ENCODE measurements at places on chromosomes 13 and 19. TPM values are rescaled to one million over a fixed set of nuclear protein-coding genes. Genes with fewer than 3 reads are reported as not detected.

- no peak for DNase-seq
Observed at GRCh38 chr13:44169018-44169911, 204.4 kb upstream of the SERP2 start.

DNA sequence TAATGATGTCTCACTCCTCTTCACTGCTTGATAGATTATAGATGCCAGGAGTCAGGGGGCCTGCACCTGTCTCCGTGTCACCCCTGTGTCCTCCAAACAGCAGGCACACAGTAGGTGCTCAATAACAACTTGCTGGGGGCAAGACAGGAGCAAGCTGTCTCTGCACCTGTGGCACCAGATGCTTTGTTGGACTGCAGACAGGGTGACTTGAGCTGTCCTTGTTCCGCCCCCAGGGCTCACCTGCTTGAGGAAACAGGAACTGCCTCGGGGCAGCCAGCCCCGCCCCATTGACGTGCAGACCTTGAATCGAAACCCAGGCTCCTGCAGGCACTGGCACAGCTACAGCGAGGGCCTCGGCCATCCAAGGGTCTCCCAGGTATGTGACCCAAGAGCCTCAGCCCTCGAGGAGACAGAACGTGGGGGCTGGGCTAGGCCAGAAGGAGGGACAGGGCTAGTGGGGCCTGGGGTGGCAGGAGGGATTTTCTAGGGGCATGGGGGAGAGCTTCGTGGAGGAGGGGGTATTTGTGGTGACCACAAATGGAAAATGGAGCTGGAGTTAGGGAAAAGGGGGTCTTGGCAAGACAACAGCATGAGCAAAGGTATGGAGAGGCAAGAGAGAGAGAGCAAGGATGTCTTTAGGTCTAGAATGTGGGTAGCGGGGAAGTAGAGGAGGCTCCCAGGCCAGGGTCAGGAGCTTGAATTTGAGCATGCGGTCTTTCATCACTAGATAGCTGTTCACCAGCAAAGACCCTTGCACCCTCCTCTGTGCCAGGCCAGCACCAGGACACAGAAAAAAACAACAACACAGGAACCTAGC lies at the start of gene HSH2D:
HSH2D (plus strand) TSS at position 287 of the 817 bp plus-strand sequence. CDS start 5,066 bp downstream, outside the sequence.
- peak; percentile 73 for DNase-seq

DNA sequence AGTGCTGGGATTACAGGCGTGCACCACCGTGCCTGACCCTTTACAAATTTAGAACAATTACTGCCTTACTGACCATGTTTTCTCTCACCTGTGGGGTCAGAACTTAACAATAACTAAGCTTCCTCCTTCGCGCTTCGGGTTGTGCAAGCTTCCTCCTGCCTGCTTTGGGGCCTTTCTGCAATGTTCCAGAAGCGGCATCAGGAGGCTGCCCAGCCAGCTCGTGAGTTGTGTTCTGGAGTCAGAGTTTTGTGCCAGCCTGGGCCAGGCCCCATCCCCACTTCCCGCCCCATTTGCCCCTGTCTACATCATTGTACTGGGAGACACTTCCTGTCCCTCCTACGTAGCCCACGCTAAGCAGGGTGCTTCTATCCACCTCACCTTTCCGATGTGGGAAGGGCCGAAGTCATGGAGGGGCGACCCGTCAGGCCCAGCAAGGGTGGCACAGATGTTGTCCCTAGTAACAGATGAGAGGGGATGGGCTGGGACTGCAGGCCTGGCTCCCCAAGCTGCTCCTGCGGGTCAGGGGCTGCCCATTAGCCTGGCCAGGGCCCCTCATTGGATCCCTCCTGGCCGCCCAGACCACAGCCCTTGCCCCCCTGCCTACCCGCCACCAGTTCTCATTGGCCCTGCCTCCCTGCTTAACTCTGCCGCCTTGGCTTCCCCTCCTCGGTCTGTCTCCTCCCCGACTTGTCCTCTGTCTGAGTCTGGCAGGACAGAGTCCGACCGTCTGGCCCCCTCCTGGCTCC lies 13.4 kb downstream of the UHRF1 start:
- no peak for DNase-seq

DNA sequence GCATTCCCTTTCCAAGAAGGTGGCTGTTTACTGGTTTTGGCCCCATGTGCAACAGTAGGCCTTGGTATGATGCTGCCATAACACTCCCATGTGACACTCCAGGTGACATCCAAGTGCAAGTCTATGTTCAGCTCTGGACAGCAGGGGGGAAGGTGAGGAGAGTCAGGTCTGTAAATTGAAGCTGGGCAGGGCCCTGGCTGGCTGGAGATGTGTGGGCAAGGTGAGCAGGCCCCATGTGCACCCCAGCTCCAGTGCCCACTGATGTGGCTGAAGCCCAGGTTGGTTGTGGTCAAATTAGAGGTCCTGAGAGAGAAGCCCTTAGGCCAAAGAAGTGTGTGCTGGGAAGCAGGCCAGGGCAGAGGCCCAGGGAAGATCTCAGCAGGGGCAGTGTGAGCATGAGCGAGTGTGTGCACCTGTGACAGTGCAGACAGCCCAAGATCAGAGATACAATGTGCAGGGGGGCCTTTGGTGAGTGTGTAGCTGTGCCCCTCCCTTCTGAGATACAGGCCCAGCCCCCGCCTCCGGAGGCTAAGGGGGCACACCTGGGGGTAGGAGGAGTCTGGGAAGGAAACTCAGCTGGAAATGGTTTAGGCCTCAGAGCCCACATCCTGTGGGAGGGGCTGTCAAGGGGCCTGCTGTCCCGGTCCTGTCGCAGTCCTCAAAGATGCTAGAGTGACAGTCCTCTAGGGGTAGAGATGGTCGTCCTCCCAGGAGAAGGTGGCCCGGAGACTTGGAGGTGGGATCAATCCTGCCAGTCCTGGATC lies 18.6 kb downstream of the DEDD2 start:
- DNase-seq, result peak; percentile 84

- no peak for DNase-seq
Observed at GRCh38 chr19:5775668-5776309, 8.8 kb downstream of the PRR22 start.

DNA sequence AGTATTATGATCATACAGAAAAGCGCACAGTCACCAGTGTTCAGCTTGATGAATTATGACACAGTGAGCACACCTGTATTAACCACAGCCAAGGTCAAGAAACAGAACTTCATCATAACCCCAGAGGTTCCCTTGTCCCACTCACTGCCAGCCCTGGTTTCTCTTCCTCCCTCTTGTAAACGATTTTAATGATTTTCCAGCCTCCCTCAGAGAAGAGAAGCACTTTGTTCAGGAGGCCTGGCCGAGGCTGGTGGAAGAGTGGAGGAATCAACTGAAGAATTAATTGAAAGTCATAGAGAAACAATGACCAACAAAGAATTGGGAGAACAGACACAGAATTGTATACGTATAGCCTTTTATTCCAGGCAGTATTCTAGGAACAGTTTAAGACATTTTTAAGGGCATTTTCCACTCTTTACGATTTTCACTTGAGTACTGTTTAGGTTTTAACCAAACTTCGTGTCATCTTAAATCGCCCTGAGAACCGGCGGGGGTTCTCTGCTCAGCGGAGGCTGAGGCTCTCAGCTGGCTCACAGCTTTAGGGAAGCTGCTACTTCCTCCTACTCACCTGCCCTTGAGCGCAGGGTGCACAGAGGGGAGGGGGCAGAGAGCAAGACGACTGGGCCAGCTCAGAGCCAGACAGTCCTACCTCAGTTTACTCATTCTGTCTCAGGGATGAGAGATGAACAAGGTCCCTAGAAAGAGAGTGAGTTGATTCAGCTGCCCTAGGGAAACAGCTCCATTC lies 108.6 kb downstream of the AKAP11 start:
- DNase-seq, result no peak

DNA sequence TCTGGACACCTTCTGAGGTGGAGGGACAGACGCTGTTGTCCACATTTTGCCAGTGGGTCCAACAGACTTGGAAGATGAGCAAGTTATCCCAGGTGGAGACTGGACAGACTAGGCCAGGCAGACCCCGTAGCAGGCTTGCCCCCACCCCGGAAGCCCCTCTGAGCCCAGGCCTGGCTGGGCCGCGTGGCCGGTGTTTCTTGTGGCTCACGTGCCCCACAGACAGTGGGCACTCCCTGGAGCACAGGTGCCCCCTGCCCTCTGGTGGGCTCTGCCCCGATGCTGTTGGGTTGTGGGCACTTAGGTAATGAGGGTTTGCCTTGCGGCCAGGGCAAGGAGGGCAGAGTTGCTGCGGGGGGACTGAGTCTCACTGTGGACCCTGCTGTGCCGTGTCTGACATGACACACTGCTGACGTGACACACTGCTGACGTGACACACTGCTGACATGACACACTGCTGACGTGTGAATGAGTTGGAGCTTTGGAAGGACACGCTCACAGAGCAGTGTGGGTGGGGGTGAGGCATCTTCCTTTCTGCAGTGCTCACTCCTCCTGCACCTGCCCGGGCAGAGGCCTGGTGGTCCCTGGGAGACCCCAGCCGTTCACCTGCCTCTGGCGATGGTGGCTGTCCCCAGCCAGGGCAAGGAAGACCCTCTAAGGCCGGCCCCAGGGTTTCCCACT lies 25.1 kb downstream of the DOT1L start:
- no peak for DNase-seq

DNA sequence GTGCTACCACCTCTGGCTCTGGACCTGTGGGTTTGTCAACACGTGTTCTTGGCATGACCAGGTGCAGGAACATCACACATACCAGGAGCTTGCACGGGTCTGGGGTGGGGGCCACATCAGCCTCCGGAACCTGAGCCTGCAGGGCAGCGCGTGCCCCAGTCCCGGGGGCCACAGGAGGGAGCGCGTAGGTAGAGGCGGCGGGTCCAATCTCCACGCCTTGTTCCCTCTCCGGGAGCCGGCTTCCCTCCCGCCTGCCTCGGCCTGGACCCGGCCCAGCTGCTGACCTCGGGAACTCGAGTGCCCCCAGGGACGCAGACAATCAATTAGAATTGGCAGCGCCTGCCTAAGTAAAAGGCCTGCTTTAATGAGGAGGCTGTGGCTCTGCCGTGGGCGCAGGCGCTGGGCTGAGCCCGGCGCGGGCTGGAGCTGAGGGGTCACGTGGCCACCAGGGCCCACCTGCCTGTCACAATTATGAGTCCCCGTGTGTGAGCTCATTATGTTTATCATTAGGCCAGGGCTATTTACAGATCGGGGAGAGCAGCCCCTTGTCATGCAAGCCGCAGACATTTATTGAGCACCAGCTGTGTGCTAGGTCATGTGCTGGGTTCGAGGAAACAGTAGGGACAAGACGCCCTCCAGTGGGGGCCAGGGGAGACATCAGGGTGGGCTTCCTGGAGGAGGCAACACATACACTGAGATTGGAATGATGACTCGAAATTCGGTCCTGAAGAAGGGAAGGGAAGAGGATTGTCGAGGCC lies 32.2 kb upstream of the TNFAIP8L1 start:
- no peak for DNase-seq

GRCh38 chr19:15452111-15453047 lies 2.6 kb upstream of the WIZ start:
- no peak for DNase-seq

GRCh38 chr13:92224825-92225224 lies 826.4 kb downstream of the GPC5 start:
- DNase-seq, result no peak

- DNase-seq, result no peak
Observed at GRCh38 chr19:56642711-56643459, at the start of gene SMIM17. Gene SMIM17, plus strand, starts transcription at chr19:56643159. Its CDS starts 2,509 bp downstream, at chr19:56645668.

DNA sequence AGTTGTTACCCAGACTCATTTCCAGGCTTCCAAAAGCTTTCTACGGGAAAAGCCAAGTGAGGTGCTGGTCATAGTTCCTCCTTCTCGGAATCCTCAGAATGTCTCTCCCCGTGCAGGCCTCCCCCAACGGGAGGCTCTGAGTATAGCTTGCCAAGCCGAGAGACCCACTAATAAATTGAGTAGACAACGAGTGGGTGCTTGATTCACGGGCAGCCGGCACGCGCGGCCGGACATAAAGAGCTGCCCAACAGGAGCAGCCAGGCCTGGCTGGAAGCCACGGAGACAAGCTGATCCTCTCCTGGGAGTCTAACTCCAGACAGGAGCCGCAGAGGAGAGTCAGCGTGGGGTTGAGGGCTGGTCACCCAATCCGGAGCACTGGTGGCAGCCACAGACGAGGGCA lies 43.4 kb upstream of the MEDAG start:
- no peak for DNase-seq

- DNase-seq, result no peak
Observed at GRCh38 chr19:861141-861755, 1.8 kb downstream of the CFD start.

DNA sequence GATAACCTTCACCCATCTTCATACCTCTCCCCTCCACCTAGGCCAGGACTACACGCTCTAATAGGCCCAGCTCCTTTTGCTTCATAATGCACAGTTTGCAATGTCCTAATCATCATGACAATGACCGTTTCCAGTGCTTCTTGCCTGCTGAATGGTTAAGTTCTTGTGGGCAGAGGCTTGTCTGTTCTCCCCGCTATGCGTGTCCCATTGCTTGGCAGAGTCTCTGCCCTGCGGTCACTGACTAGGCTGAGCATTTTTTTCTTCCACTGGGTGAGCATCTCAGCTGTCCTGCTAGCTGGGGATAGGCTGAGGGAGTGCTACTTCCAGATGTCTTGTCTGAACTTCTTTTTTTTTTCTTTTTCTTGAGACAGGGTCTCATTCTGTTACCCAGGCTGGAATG lies 314.7 kb downstream of the UQCRFS1 start:
- no peak for DNase-seq

GRCh38 chr19:4781801-4782200 lies 9.7 kb upstream of the FEM1A start:
- DNase-seq, result no peak

GRCh38 chr13:94058821-94059360 lies 420.6 kb downstream of the DCT start:
- DNase-seq, result no peak

DNA sequence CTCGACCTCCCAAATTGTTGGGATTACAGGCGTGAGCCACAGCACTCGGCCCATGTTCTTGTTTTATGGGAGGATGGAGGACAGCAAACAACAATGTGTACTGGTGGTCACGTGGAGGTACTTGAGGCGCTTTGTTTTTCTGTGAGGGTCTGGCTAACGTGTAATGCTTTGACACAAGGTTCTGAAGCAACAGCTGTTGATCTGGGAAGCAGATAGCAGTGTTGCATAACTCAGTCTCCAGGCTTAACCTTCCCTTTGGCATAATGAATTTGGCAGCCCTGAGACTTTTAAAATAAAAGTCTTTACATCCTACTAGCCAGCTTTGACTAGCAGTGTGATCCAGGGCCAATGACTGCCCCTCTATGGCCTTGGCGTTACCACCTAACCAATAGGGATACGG lies 6.9 kb upstream of the ZNF580 start:
- no peak for DNase-seq

GRCh38 chr13:112032186-112032993 lies 34.6 kb upstream of the SOX1 start:
- no peak for DNase-seq

ZNF723 gene
- total RNA-seq, result not detected

ITGBL1 gene
- not detected for total RNA-seq

GIPR gene
- 10.4 TPM for total RNA-seq

CPT1C gene
- total RNA-seq, result 2.7 TPM

FBL gene
- total RNA-seq, result 336 TPM

COX7A1 gene
- not detected for total RNA-seq

APOC1 gene
- not detected for total RNA-seq

PSG7 gene
- not detected for total RNA-seq

SHKBP1 gene
- 116 TPM for total RNA-seq

ADM5 gene
- total RNA-seq, result 3.5 TPM

HIPK4 gene
- 0.18 TPM for total RNA-seq

TMC4 gene
- not detected for total RNA-seq

ZNF324B gene
- total RNA-seq, result 11.4 TPM

ZNF837 gene
- total RNA-seq, result 5.8 TPM

IZUMO2 gene
- total RNA-seq, result not detected

All from naive thymus-derived CD8-positive, alpha-beta T cell (primary cell).